ENCODE measurements at places on chromosomes 6 and 20.
A peak's percentile ranks its signal among the peaks of the same experiment; 100 is the strongest.

DNA sequence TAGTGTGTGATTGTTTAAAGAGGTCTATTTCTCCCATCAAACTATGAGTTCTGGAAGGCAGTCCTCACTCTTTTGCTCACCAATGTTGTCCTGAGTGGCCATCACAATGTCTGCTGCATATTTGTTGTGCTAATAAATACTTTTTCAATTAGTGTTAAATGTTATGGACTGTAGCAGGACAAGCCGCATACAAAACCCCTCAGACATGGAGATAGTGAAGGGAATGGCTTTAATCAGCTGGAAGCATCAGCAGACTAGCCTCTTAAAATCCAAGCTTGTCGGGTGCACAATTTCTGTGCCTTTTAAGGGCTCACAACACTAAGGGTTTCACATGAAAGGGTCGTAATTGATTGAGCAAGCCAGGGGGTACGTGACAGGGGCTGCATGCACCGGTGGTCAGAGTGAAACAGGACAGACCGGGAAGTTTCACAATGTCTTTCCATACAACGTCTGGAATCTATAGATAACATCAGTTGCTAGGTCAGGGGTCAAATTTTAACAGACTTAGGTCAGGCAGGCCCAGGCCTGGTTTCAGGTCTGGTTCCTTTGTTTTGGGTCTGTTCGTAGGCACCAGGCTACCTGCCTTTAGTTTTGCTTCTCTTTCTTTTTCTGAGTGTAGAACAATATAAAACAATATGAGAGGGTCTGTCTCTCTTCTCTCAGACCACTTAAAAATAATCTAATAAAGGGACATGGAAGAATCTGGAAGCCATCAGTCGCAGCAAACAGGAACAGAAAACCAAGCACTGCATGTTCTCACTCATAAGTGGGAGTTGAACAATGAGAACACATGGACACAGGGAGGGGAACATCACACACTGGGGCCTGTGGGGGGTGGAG, 327.6 kb upstream of the HTR1E start:
- no peak for DNase-seq

DNA sequence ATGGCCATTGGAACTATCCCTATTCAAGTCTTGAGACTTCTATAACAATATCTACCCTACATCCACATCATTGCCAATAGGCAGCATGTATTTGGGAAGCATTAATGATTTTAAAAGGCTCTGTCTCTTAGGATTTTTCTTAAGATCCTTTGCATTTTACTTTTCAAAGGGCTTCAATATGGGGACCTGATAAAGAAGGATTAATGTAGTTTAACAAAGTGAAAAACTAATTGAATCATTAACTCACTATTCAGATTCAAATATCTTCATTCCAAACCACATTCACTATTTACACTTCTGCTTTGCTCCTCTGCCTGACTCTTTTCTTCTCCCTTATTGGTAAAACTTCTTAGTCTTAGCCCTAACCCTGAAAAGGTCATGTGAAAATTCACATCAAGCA, 333.0 kb downstream of the EPHA7 start:
- no peak for DNase-seq

GRCh38 chr6:80077067-80077466, 29.4 kb upstream of the BCKDHB start:
- DNase-seq: no peak

DNA sequence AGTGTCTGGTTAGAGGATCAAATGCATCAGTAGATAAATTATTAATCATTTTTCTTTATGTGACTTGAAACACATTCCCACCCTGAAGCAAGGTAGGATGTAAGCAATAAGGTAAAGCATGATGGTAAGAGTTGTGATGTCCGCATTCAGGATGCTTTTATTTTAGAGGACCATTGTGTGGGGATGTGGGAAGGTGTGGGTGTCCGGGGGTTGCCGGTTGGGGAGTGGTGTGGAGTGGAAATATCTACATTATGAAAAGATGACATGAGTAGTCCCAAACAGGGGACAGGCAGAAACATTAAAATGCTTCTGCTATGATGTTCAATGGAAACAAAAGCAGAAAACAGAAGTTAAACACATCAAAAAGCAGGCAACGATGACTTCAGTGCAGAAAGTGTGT, 215.4 kb downstream of the HIVEP2 start:
- DNase-seq: no peak

- DNase-seq: no peak
Measured at GRCh38 chr6:80380566-80380965, 274.1 kb downstream of the BCKDHB start.

GRCh38 chr20:33681728-33682353, 4.3 kb downstream of the E2F1 start:
- no peak for DNase-seq

GRCh38 chr6:155448668-155449449, 6.8 kb downstream of the NOX3 start:
- no peak for DNase-seq

- no peak for DNase-seq
Measured at GRCh38 chr6:82957171-82957867, 108.3 kb downstream of the UBE3D start.

- DNase-seq: no peak
Measured at GRCh38 chr6:108799354-108799717, 48.9 kb upstream of the ARMC2 start.

- DNase-seq: no peak
Measured at GRCh38 chr20:38152175-38152620, 12.9 kb downstream of the TGM2 start.

DNA sequence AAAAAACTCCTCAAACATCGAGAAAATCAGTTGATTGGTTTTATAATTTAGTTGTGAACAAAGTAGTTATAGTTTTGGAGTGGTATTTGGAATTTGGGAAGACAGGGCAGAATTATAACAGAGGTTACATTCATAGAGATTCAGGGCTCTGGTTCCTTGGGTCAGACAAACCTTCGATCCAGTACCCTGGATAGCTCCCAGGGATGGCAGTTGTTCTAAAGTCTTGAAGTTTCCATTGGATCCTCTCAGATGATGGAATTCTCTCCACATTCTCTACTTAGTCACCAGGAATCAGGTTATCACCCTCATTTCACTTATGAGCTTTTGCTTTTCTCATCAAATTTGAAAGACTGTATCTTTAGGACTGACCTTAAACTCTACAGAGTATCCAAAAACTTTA, 285.1 kb downstream of the CENPW start:
- DNase-seq: no peak

- no peak for DNase-seq
Measured at GRCh38 chr6:53322188-53323029, 26.3 kb downstream of the ELOVL5 start.

DNA sequence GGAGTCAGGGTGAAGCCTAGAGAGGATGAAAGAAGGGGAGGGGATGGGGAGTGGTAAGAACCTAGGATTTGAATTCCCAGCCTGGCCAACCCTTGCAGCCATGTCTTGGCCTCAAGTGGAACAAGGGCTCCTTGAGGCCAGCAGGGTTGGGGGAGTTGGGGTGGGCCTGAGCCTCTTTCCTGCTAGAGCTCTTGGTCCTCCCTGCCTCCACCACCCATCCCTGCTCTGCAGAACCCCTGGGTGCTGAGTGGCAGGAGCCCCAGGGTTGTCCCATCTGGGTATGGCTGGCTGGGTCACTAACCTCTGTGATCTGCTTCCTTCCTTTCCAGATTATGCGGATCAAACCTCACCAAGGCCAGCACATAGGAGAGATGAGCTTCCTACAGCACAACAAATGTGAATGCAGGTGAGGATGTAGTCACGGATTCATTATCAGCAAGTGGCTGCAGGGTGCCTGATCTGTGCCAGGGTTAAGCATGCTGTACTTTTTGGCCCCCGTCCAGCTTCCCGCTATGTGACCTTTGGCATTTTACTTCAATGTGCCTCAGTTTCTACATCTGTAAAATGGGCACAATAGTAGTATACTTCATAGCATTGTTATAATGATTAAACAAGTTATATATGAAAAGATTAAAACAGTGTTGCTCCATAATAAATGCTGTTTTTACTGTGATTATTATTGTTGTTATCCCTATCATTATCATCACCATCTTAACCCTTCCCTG, 8.3 kb downstream of the VEGFA start:
- DNase-seq: no peak

DNA sequence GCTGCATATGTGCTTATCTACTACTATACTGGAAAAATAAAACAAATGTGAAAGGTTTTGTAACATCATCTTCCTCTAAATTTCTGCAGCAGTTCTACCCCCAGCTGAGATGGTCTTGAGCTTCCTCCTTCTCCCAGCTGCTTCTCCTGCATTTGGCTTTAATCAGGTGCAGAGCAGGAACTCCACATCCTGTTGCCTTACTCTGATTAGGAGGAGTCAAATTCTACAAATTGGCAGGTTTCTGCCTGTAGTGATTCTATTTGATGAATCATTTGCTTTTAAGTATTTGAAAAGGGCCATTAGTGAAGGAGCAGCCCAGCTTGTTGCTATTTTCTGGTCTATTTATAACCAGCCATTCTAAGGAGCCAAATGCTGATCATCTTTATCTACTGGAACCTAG, 224.5 kb downstream of the GMDS start:
- DNase-seq: peak; percentile 9

DNA sequence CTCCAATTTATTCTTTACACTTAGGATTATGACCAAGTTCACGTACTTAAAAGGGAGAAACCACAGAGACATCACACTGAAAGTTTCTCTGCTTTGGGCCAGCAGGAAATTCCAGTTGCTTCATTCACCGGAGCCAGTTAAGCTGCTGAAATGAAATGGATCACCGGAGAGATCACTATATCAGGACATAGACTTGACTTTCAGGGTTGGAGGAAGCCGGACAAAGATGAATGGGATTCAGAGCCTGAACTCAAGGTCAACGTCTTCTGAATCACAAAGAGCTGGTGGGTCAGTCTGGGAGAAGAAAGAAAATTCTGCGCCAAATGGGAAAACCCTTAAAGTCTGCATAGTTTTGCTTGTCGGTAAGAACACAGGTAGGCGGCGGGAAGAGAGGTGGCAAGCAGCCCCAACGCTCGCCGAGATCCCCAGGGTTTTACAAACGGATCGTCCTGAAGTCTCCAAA, 81.9 kb upstream of the CCDC28A start:
- DNase-seq: peak; percentile 12

DNA sequence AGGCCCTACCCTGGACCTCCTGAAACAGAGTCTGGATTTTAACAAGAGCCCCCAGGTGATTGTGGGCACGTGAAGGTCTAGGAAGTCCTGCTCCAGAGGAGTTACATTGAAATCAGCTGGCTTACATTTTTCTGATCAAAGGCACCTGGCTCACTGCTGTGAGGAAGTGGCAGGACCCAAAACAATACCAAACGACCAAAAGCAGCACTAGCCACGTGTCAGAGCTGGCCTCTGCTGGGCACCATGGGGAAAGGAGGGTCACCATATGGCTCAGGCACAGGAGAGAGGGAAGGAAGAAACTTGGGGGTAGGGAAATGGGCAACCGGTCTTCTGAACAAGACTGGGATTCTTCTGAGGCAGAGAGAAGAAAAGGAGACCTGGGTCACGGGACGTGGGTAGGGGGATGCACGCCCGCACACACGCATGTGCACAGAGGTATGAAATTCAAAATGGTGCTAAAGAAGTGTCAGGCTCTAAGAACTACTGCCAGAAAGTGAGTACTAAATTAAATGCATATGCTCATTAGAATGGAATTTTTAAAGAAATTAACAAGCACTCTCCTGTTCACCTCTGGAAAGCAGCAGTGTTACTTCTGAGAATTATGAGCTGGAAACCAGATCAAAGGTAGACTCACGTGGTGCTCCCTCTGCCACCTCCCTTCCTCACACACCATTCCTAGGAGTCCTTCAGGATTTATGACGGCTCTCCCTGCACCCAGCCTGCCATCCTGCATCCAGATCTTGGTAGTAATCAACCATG, 113.6 kb downstream of the TRERF1 start:
- DNase-seq: no peak

DNA sequence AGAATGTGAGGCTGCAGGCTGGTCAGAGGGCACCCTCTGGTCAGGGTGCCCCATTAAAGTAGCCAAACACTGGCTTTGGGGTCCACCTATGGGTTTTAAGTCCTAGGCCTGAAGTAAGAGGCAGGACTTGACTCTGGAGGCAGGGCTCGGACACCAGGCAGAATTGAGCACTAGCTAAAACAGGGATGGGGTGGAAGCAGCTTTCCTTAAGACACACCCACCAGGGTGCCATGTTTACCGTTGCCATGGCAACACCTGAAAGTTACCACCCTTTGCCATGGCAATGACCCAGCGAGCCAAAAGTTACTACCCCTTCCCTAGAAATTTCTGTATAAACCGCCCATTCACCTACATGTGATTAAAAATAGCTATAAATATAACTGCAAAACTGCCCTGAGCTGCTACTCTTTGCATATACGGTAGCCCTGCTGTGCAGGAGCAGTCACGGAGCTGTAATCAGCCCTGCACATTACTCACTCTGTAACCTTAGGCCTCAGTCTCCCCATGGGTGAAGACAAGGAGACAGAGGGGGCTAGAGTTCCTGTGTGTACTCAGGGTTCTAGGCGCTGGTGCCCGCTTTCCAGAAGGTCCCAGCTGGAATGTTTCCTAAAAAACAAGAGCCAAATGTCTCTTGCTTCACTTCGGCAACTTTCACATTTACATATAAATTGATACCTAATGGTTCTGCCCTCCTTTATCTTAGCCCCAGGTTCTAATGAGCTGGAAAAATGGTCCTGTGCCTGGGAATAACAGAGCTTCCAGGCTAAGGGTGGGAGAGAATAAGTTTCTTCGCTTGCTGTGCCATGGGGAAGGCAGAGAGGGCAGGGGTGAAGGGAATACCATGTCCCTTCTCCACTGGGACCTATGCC, 27.2 kb upstream of the SRSF6 start:
- DNase-seq: no peak

DNA sequence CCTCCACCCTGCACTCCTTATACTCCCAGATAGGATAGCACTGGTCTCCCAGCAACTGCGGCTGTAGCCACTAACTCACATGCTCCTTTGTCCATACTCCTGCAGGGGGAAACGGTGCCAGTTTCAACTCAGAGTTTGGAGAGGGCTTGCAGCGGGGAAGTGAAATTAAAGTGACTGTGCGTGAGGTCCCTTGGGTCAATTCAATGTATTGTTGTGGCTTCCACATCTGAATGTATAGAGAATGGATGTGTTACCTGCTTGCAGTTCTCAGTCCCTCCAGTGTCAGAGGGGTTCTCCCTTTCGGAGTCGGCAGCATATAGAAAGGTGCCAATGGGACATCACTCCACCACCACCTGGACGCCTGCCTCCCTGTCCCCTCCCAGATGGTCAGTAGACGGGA, 93.6 kb upstream of the CNKSR3 start:
- DNase-seq: no peak

- DNase-seq: no peak
Measured at GRCh38 chr6:156189195-156189594, 588.0 kb upstream of the ARID1B start.

DNA sequence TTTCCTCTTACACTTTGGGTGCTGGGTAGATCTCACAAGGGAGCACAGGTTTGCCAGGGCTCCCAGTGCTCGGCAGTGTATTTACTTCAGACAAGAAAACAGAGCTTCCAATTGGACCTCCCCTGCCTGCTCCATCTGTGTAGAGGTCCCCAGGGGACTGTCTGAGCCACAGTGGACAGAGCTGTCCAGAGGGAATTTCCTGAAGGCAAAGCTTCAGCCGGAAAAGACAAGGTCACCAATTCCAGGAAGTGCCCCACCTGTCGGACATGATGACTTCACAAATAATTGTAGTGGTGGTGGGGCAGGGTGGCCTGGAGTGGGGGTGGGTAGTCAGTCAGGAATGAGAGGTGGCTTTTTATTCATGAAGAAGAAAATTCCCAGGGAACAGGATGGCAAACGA, 18.6 kb downstream of the ADGRF5 start:
- no peak for DNase-seq

GRCh38 chr6:15089569-15090144, 156.2 kb upstream of the JARID2 start:
- no peak for DNase-seq

All from NCI-H524 (cell line).